ENCODE measurements at places on chromosomes 16 and 17.

DNA sequence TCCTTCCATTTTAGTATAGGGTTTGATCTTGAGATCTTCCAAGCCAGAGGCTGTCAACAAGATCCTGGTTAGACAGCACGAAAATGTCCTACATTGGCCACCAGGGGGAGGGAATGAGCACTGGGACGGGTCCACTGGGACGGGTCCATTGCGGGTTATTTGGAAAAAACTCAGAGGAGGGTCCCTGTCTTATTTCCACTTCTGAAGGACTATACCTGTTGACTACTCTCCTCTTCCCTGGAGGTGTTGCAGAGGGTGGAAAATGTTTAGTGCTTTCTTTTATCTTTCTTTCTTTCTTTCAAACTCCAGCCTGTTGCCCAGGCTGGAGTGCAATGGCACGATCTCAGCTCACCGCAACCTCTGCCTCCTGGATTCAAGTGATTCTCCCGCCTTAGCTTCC, 2.5 kb downstream of the TTLL6 start:
- DNase-seq, result no peak

DNA sequence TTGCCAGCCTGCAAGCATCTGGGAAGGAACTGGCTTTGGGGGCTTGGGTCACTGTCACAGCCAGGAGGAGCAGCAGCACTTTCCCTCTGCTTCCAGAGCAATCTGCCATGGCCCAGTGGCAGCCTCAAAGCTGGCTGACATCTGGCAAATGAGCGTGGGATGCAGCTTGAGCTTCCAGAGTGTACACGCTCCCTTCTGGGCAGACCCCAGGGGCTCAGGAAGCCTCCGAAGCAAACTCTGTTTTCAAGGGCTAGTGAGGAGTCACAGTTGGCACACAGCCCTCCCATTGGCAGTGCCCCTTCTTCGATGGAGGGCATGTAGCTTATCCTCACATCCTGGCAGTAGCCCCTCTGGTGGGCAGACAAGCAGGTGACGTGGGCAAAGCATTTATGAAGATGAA, 249.6 kb downstream of the ENGASE start:
- no peak for DNase-seq

DNA sequence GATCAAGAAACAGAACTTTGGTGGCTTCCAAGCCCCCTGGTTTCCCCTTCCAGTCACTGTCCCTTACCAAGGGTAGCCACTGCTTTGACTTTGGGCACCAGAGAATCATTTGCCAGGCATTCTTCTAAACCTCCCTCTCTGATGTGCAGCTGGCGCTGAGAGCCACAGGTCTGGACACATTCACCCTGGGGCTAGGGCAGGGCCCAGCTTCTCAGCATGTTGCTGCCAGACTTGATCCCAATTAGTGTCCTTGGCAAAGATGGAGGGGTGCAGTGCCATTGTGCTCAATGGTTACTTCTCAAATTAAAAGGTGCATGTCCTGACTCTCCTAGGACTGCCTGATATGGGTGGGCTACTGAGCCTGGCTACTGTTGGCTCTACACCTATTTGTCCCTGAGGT, 7.6 kb upstream of the SLC47A2 start:
- DNase-seq, result no peak

DNA sequence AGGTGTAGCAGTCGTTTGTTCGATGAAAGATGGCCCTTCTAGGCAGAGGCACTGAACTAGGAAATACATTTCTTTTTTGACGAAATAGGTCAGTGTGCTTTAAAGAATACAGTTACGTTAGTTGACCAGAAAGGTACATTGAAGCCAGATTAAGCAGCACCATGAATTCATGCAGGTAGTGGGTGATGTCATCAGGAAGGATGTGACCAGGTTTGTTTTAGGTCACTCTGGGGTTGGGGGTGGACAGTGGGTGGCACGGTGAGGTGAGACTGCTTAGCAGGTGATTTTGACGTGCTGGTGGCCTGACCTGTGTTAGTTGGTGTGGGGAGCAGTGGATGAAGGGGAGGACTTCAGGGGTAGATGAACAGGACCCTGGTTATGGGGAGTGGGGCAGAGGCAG, 3.6 kb downstream of the INO80E start:
- no peak for DNase-seq

- no peak for DNase-seq
These were observed 188.8 kb downstream of the CCDC182 start for GRCh38 chr17:57556320-57556719.

DNA sequence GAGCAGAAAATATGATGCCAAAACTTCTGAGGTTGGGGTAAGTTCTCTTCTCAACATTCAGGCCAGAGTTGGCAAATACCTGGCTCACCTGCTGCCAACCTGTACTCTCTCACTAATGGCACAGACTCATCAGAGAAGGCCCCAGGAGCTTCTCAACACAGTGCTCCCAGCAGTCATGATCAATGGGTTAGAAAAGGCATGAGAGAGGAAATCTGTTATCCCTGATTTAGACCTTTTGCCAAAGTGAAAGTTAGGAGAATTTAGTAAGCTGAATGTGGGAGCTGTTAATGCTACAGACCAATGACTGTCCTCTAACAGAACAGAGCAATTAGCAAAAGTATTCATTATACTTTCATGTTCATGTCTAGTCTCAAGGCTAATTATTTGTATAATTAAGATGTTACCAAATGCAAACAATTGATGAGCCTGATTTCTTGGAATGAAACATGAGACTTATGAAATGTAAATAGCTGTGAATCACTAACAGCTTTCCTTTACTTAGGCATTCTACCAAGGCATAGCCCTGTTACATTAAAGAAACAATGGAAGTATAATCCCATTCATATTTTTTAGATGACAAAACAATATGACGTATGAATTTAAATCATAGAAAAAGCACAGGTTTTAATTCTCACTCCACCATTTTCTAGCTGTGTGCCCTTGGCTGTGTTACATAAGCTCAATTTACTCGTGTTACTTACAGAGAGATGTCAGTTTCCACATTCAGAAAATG, 68.7 kb upstream of the MARCHF10 start:
- DNase-seq, result no peak

- DNase-seq, result no peak
These were observed 1.8 kb downstream of the KIAA0513 start for GRCh38 chr16:85029408-85029784.

DNA sequence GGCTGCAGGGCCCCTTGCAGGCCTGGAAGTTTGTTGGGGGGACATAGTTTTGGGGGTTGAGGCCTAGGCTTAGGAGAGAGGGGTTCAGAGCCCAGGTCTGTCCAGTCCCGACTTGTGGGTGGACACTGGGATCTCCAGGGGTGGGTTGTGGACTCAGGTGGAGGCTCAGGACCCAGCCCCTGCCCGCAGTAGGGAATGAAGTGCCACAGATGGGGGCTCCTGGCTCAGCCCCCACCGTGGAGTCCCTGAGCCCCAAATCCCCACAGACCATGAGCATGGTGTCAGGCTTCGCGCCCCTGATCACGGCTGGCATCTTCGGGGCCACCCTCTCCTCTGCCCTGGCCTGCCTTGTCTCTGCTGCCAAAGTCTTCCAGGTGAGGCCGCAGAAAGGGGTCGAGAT, 14.3 kb downstream of the SLC12A3 start:
- DNase-seq, result no peak

GRCh38 chr16:83878838-83879237, 20.1 kb upstream of the MLYCD start:
- no peak for DNase-seq

- no peak for DNase-seq
These were observed 6.6 kb downstream of the CCDC47 start for GRCh38 chr17:63766754-63767153.

DNA sequence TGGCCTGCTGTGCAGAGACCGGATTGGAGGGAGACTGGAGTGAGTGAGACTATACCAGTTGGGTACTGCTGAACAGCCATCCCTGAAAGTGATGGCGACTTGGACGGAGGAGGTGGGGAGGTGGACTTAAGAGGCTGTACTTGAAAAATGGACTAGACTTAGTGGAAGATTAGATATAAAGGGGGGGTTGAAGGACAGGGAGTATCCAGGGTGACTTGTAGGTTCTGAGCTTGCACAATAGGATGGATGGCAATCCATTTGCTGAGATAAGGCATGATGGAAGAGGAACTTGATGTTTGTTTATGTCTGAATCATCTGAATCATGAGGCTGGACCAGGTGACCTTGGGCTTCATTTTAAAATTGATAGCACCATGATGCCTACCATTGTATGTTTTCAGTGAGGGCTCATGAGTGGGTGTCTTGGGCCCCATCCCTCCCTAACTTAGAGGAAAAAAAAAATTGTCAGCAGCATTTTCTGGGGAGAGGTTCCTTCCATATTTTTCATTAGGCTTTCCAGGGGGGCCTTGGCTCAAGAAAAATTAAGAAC, 41.2 kb downstream of the PRKCA start:
- DNase-seq, result no peak

- DNase-seq, result no peak
These were observed 762 bp upstream of the RBL2 start for GRCh38 chr16:53433509-53433908.

GRCh38 chr17:58191241-58191896, 1.2 kb upstream of the EPX start:
- DNase-seq, result no peak

- peak; percentile 26 for DNase-seq
These were observed 131.7 kb downstream of the RGS9 start for GRCh38 chr17:65268832-65269231.

DNA sequence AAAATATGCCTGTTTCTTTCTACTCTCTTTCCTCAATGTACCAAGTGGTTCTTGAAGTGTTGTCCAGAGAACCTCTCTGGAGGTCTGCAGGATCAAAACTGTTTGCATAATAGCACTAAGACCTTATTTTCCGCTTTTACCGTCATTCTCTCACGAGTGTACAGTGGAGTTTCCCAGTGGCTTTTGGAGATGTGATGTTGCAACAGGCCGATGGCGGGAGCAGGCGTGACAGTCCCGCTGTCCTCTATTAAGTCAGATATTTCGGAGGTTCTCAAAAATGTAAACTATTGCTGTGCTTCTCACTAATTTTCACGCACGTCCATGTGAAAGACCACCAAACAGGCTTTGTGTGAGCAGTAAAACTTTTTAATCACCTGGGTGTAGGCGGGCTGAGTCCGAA, 8.3 kb upstream of the GPRC5B start:
- no peak for DNase-seq

- no peak for DNase-seq
These were observed 18.1 kb upstream of the DNAH17 start for GRCh38 chr17:78595135-78595810.

- no peak for DNase-seq
These were observed 445.1 kb downstream of the MAF start for GRCh38 chr16:79155471-79155870.

GRCh38 chr17:37546302-37546701, 56.6 kb downstream of the DUSP14 start:
- DNase-seq, result no peak

DNA sequence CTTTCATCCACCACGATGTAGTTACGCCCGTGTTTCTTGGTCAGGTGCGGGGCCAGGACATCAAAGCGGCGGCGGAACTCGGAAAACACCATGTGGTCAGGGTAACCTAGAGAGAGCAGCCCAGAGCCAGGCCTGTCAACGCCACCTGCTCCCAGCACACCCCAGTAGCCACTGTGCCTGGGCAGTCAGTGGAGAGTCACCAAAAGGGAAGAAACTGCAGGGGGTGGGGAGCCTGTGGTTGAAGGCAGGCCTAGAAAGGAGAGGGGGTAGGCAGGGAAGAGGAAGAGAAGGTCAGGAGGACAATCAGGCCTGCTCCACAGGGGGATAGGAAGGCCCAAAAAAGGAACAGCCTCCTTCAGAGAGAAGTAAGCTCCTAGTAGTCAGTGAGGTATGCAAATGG, 64.1 kb downstream of the PIPOX start:
- DNase-seq, result no peak

- peak; percentile 48 for DNase-seq
These were observed 19.0 kb downstream of the KCNG4 start for GRCh38 chr16:84220851-84221250.

- no peak for DNase-seq
These were observed 59.7 kb downstream of the PLCG2 start for GRCh38 chr16:81838794-81839193.

GRCh38 chr16:23506606-23506994, 3.7 kb downstream of the GGA2 start:
- no peak for DNase-seq

DNA sequence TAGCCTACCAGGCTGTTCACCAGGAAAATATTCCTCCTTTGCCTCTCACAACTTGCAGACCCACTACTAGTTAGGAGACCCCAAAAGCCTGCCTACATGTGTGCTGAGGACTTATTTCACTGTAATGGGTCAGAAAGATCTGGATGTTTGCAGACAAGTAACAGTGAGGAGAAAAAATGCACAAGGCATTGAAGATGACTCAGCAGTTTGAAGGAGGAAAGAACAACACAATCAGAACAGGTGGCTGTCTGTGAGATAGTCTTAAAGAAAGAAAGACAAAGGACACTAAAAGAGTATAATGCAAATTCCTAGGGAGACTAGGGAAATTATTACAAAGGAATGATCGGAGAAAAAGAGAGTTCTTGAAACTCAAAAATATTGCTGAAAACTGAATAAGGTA, 69.0 kb downstream of the ANKFN1 start:
- no peak for DNase-seq

- DNase-seq, result no peak
These were observed 13.2 kb downstream of the KCNJ12 start for GRCh38 chr17:21389394-21389793.

GRCh38 chr16:68668266-68668665, 23.2 kb downstream of the CDH3 start:
- no peak for DNase-seq

DNA sequence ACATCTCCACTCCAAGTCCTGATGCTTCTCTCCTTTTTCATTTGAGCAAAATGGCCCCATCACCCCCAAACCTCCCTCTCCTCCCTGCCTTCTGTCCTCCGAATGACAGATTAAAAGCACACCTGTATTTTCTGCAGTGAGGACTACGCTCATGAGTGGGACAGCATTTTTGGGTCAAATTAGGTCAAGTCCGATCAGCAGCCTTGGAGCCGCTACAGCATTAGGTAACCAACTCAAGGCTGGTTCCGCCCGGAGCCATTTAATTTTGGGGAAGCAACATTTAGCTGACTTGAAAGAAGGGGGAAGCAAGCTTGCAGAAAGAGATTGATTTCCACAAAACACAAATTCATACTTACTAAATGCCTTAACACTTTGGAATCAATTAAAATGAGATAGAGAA, 324.1 kb upstream of the CDH5 start:
- DNase-seq, result no peak

DNA sequence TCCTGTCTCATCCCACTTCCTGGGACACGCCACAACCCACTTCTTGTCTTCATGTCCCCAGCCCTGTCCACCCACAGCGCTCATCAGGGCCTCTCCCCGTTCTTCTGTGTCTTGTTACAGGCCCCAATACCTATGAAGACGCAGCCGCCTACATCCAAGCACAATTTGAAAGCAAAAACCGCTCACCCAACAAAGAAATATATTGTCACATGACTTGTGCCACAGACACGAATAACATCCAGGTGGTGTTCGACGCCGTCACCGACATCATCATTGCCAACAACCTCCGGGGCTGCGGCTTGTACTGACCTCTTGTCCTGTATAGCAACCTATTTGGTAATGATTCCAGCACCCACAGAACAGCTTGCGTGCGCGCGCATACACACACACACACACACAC, 70.6 kb downstream of the AMFR start:
- DNase-seq, result no peak

GRCh38 chr17:74369221-74369620, 1.9 kb downstream of the GPR142 start:
- DNase-seq, result no peak

GRCh38 chr17:44335564-44335963, 9.5 kb upstream of the GRN start:
- DNase-seq, result no peak

Measured in non-pigmented ciliary epithelial cell (primary cell).